Ascending aorta (tissue), 2 donors: ENCODE measurements at places on chromosomes 6 and 20.

GRCh38 chr6:166408936-166409755 is 26.4 kb upstream of the MPC1 start:
- DNase-seq: no peak

- no peak for DNase-seq
These were observed 23.1 kb upstream of the ZMYND8 start for GRCh38 chr20:47379433-47380150.

DNA sequence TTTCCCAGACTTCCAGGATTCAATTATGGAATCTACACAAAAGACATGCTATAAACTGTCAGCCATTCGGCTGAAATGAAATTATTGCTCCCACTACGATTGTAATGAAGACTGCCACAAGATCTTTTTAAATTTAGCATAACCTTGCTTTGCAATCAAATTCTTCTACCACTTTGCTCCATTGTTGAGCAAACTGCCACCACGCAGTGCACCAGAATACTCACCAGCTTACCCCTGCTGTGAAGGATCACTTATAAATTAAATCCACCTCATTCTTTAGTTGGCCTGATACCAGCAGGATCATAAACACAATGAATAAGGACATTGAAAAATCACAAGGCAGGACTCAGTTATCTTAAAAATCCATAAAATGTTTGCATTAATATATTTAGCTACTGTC is 151.8 kb upstream of the PRND start:
- DNase-seq: no peak

- DNase-seq: no peak
These were observed 3.5 kb upstream of the HTR1B start for GRCh38 chr6:77466451-77467437.

GRCh38 chr6:14517516-14518105 is 400.0 kb downstream of the CD83 start:
- no peak for DNase-seq

DNA sequence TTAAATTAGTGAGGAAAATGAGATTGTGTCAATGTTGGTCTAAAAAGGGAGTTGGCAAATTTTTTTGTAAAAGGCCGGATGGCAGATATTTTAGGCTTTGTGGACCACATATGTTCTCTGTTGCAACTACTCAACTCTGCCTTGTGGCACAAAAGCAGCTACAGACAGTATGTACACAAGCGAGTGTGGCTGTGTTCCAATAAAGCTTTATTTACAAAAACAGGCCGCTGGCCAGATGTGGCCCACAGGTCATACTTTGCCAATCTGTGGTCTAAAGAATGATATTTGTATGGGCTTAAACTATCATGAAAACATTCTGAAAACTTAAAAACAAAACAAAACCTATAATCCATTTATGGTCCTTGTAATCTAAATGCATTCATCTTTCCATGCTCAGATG is 228.3 kb downstream of the CLIC5 start:
- DNase-seq: no peak

GRCh38 chr20:53875452-53875851 is 194.9 kb downstream of the BCAS1 start:
- no peak for DNase-seq

DNA sequence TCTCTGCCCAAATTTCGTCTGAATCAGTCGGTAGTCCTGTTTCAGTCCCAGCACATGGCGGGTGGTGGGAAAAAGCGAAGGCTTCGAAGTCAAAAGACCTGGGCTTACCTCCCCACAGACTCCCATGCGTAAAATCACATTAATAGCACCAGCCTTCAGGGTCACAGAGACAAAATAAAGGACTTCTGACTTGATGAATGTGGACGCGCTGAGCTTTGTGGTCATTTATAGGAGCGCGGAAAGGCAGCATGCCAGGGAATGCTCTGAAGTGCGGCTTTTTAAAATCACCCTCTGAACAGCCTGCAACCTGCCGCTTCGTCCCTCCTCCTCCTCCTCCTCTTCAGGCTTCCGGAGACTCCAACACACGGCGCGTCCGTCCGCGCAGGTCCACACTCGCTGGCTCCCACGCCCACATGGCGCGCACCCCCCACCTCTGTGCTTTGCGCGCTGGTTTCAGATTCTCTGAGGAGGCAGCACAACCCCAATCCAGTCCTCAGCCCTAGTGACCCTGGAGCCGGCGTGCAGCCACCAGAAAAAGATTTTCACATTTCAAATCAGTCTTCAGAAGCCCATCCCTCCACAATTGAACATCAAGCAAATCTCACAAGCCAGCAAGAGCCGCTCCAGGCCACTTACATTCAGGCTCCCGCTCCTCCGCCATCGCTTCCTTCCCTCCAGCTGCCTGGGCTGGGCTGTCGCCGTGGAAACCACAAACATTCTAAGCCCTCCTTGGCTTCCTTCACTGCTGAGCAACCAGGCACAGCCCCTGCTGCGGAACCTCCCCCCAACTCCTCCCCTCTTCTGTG is at the start of gene C6orf118:
Gene C6orf118 (minus strand): TSS at position 680 of the 806 bp plus-strand sequence. CDS start 19 bp downstream, at position 661.
- no peak for DNase-seq

DNA sequence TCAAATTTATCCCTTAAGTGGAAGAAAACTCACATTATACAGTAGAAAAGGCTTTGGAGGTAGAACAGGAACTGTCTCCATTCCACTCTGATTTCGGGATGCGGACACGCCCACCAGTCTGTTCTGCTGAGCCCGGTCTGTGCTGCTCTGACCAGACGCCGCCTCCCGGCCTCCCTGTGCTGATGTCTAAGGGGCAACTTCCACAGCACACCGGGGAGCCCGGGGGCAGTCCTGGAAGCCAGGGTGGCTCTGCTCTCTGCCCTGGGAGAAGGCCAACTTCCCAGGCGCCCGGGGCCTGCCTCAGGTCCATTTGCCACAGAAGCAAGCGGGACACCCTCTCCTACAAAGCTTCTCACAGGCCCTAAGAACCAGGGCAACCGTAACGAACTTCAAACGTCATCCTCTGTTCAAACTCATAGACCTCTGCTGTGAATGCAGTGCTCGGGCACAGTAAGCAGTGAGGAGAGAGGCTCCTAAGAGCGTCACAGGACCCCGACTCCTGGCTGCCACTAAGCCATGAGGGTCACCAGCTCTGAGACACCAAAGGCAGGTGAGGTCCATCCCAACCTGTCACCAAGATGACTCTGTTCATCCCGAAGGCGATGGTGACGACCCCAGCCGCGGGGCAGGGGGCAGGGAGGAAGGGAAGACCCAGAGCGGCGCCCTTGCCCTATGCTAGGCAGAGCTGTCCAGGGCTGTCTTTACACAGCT is 5.6 kb downstream of the TAF4 start:
- DNase-seq: no peak

GRCh38 chr6:67757465-67758033 is 877.5 kb upstream of the ADGRB3 start:
- no peak for DNase-seq

- no peak for DNase-seq
These were observed 36.8 kb downstream of the CENPW start for GRCh38 chr6:126376682-126377081.
